ENCODE measurements at places on chromosomes 13 and 19.

GRCh38 chr13:54928071-54928470 lies 1899.5 kb downstream of the OLFM4 start:
- DNase-seq = no peak

- DNase-seq = no peak
Observed at GRCh38 chr13:75217949-75218348, 264.0 kb downstream of the TBC1D4 start.

GRCh38 chr13:33212396-33212795 lies 73.2 kb downstream of the STARD13 start:
- DNase-seq = no peak

DNA sequence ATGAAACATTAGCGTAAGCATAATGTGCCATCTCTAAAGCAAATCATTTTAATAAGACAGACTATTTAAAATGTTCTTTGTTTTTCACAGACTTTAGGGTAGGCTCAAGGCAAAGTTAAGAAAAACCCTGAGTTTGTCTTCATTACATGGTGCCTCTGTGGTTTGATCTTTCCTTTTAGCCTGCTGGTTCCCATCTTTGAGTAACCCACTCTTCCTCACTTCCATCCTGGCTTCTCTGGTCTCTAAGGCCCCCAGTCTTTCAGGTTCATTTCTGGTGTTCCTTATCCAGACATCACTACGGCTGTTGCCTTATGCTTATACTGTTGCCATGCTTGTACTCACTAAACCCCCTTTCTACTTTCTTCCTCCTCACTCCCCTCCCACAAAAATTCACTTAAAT lies 38.4 kb downstream of the DACH1 start:
- DNase-seq = no peak

DNA sequence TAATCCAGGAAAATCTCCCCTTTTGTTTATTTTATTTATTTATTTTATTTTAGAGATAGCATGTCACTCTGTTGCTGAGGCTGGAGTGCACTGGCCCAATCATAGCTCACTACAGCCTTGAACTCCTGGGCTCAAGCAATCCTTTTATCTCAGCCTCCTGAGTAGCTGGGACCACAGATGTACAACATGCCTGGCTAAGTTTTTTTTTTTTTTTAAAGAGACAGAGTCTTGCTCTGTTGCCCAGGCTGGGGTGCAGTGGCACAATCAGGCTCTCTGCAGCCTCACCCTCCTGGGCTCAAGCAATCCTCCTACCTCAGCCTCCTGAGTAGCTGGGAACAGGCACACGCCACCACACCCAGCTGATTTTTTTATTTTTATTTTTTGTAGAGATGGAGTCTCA lies 6.3 kb upstream of the PDCD2L start:
- no peak for DNase-seq

Data from B cell (primary cell).